NCI-H2029 (cell line): ENCODE measurements at places on chromosomes 1 and 21.

DNA sequence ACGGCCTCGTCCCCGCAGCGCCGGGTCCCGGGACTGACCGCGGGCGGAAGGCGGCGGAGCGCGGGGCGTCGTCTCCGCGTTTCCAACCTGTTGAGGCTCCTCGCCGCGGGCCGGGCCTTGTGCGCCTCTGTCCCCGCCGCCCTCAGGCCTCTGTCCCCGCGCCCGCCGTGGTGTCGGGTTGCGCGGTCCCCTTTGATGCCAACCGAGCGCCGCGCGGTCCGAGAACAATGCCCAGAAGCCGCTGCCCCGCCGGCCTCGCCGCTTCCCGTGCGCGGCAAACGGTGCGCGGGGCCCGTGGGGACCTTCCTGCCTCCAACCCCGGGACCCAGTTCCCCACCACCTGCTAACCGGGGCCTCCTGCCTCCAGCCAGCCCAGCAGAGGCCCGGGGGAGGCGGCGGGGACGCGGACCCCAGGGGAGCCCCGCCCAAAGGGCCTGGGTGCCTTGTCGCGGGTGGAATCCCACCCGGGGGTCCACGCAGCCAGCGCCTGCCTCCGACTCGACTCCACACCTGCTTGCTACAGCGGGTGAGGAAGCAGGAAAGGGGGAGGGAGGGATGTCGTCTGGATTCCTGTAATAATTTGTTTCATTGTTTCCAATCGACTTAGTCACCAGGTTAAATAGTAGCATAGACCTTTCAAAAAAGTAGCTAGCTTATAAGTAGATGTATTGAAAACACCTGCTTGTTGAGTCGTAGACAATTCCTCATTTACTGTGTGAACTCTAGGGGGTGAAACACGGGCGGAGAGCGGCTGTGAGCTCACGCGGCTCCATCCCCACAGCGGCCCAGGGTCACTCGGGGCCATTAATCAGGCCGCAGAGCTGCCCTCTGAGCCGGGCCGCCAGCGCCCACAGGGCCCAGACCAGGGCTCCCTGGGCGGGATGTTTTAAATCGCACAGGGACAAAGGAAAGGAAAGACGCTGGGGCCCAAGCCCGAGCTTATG is 1.1 kb downstream of the COL18A1 start:
- no peak for DNase-seq

- DNase-seq = no peak
These were observed 229.6 kb upstream of the JUN start for GRCh38 chr1:59013276-59013927.

- DNase-seq = no peak
These were observed 60.7 kb upstream of the FMN2 start for GRCh38 chr1:240031009-240031408.

DNA sequence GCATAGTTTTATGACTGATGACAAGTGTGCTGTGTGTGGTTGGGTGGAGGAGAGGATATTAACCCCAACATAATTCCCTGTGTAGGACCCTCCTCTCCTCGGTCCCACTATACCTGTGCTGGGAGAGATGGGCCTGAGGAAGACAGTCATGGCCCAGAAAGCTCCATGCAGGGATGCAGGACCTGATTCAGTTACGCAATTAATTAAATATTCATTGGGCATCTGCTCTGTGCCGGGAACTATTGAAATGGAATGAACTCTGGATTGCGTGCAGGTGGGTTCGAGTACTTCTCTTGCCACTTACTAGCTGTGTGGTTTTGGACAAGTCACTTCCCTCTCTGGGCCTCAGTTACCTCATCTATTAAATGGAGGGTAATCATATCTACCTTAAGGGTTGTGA is 74.6 kb downstream of the CD247 start:
- no peak for DNase-seq

- no peak for DNase-seq
These were observed 59.2 kb upstream of the SSBP3 start for GRCh38 chr1:54465351-54465811.

DNA sequence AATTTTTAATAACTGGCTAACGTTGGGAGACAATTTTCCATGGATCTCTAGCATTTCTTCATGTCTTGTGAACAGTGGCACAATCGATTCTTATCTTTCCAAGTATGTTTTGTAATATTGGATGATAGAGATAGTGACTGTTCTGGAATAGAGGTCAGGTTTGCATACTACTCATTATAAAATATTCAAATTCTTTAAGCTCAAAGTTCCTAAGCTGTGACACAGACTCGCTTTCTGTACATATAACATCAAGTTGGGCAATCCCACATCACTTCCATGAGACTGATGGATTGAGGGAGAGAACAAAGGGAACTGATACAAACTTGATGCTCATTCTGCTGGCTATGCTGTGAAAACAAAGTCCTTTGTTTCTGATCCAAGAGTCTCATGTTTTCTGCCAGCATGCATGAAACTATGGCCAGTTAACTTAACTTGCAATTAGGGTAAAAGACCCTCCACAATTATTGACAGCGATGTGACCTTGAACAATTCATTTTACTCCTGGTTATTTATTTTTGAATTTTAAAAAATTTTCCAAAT is 392.4 kb downstream of the TTLL7 start:
- no peak for DNase-seq

DNA sequence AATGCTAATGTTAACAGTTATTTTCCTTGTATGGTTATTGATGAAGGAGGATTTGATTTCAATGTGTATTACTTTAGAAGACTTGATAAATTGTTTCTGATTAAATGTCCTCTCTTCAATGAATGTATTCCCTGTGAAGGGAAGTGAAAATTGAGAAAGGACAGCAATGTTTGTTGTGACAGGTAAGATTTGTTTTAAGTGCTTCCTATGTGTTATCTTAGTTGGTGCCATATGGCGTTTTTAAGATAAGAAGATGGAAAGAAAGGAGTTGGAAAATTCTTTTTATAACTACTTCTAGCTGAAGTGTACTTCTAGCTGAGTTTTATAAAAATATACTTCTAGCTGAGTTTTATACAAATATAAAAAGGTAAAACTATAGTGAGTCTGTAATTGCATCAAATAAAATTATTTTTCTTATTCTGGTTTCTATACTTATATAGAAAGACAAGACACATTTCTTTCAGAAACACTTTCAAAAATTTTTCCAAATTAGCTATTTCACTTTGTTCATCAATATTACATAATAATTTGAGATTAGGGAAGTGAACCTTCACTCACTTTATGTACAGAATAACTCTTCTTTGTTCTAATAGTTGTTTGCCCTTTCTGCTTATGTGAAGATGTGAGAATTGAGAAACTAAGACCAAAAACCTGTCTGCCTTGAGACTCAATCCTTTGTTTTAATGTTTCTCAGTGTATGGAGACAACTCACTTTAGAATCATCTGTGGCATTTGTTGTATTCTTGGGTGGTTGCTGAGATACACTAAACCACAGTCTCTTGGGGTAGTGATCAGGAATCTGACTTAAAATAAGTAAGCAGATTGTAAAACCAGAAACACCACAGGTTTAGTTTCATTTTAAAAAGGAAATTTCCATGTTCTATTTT is 382.9 kb upstream of the B3GALT2 start:
- DNase-seq = no peak

GRCh38 chr1:54398963-54399528 is 7.1 kb downstream of the SSBP3 start:
- DNase-seq = no peak

GRCh38 chr21:34640858-34641257 is 25.9 kb upstream of the RCAN1 start:
- DNase-seq = no peak

- DNase-seq = no peak
These were observed 17.2 kb downstream of the VCAM1 start for GRCh38 chr1:100736746-100737145.
